Colonic mucosa (tissue), 4 donors: ENCODE measurements at places on chromosomes 3 and 15. TPM values are rescaled to one million over a fixed set of nuclear protein-coding genes. Genes with fewer than 3 reads are reported as not detected.

- peaks cover 71% of the 10 kb centered on the region for H3K27me3 ChIP-seq
- no peaks in the 10 kb centered on the region for H3K4me1 ChIP-seq
- DNase-seq, result no peak
Observed at GRCh38 chr15:74129586-74130154, 716 bp upstream of the ISLR2 start.

DNA sequence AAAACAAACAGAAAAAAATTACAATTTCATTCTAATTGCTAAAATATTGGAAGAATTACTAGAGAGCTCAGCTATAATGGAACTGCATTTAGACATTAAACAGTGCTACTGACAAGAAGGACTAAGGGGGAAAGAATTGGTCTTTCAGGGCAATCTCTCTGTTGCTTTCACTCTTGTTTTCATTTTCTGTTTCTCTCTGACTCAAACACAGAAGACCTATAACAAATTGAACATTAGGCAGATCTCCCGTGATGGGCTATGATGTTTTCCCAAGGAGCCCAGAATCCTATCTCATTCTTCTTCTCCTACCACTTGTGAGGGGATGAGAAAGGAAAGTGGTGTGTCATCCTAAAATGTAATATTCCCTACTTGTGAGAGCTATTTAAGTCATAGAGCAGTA is 358.0 kb upstream of the TGFBR2 start:
- H3K4me3 ChIP-seq, result no peak overlapping the region
- no peaks in the 10 kb centered on the region for H3K4me1 ChIP-seq
- H3K27ac ChIP-seq, result no peak overlapping the region
- H3K27me3 ChIP-seq, result no peaks in the 10 kb centered on the region
- DNase-seq, result no peak

MME gene
- total RNA-seq, result 2.6 TPM

JAGN1 gene
- 43.7 TPM for total RNA-seq

DNA sequence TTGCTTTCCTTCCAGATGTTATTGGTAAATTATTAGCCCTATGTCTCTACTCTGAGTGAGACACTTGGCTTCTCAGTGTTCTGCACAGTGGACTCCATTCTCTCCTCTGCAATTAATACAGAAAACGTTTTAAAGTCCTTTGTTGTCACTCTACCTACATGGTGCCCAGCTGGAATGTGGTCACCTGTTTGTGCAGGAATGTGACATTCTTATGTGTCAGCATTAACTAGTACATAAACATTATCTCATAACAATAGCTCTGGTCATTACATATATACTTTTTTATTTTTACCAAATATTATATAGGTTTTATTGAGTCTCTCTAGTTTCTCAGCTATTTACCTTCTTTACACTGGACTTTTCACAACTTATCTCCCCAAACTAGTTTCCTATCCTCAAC is 147.0 kb upstream of the KCNMB2 start:
- no peak for DNase-seq
- no peak overlapping the region for H3K27ac ChIP-seq
- H3K4me1 ChIP-seq, result no peaks in the 10 kb centered on the region
- H3K27me3 ChIP-seq, result no peaks in the 10 kb centered on the region
- no peak overlapping the region for H3K4me3 ChIP-seq
- no peaks in the 10 kb centered on the region for H3K36me3 ChIP-seq
